ENCODE measurements at places on chromosomes 16 and 17. TPM values are rescaled to one million over a fixed set of nuclear protein-coding genes. Genes with fewer than 3 reads are reported as not detected.
A peak's percentile ranks its signal among the peaks of the same experiment; 100 is the strongest.

- H3K27me3 ChIP-seq, result peaks cover 6% of the 10 kb centered on the region
- H3K4me1 ChIP-seq, result peaks cover 3% of the 10 kb centered on the region
- H3K36me3 ChIP-seq, result peaks cover 42% of the 10 kb centered on the region
- no peak overlapping the region for H3K4me3 ChIP-seq
- no peak for DNase-seq
These were observed 6.6 kb downstream of the CHMP6 start for GRCh38 chr17:80998118-80998747.

- H3K36me3 ChIP-seq, result no peaks in the 10 kb centered on the region
- H3K4me3 ChIP-seq, result no peak overlapping the region
- no peaks in the 10 kb centered on the region for H3K4me1 ChIP-seq
- no peak overlapping the region for H3K27ac ChIP-seq
- DNase-seq, result no peak
These were observed 2.9 kb downstream of the SLC47A2 start for GRCh38 chr17:19713462-19713861.

DNA sequence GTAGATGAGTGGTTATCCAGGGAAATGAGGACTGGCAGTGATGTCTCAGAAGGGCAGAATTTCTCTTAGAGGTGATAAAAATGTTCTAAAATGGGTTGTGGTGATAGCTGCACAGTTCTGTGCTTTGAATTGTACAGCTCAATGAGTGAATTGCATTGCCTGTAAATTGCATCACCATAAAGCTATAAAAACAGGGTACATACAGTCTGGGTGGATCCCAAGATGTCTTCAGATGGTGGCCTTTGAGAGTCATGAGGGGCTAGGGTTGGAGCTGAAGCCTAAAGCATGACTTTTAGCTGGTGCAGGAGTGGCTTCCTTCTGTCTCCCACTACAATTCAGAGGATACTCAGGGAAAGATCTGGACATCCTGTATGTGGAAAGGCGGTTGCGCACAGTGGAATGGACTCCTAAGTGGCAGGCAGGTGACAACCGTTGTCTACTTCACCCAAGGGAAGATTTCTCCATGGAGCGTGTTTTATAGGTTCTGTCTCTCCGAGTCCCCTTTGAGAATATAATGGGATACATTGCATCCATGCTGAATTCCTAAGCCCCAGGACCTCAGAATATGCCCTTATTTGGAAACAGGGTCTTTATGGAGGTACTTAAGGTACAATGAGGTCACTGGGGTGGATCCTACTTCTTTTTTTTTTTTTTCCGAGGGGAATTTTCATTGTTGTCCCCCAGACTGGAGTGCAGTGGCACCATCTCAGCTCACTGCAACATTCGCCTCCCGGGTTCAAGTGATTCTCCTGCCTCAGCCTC, 1.6 kb upstream of the IL32 start:
- H3K4me3 ChIP-seq, result no peak overlapping the region
- H3K27ac ChIP-seq, result no peak overlapping the region
- peaks cover 22% of the 10 kb centered on the region for H3K4me1 ChIP-seq
- peaks cover 5% of the 10 kb centered on the region for H3K36me3 ChIP-seq
- DNase-seq, result no peak
- no peaks in the 10 kb centered on the region for H3K27me3 ChIP-seq

DNA sequence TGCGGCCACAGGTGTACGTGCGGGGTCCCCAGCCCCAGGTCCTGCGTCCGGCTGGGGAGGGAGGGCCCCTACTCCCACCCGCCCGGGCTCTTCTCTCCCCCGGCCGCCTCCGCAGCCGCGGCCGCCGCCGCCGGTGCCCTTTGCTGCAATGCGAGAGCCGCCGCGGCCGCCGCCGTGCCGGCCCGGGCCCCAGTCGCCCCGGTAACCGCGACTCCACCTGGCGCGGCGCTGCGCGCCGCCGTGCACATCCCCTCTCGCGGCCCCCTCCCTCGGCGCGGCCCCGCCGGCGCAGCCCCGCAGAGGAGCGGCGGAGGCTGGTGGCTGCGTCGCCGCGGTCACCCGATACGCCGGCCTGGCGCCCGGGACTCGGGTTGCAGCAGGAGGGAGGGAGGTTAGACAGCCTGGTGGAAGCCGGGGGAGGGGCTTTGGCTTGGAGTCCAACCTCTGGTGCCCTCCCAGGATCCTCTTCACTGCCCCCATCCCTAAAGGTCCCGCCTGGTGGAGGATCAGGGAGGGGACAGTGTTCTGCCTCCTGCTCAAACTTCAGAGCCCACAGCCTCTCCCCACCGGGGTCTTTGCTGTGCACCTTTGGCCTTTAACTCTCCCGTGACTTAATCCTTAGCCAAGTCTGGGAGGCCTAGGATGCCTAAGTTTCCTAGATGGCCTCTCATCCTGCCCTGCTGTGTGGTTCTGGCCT, 32.9 kb downstream of the SRCIN1 start:
- no peak for DNase-seq
- no peaks in the 10 kb centered on the region for H3K36me3 ChIP-seq
- no peaks in the 10 kb centered on the region for H3K4me1 ChIP-seq
- H3K4me3 ChIP-seq, result no peak overlapping the region
- peaks cover 61% of the 10 kb centered on the region for H3K27me3 ChIP-seq

DNA sequence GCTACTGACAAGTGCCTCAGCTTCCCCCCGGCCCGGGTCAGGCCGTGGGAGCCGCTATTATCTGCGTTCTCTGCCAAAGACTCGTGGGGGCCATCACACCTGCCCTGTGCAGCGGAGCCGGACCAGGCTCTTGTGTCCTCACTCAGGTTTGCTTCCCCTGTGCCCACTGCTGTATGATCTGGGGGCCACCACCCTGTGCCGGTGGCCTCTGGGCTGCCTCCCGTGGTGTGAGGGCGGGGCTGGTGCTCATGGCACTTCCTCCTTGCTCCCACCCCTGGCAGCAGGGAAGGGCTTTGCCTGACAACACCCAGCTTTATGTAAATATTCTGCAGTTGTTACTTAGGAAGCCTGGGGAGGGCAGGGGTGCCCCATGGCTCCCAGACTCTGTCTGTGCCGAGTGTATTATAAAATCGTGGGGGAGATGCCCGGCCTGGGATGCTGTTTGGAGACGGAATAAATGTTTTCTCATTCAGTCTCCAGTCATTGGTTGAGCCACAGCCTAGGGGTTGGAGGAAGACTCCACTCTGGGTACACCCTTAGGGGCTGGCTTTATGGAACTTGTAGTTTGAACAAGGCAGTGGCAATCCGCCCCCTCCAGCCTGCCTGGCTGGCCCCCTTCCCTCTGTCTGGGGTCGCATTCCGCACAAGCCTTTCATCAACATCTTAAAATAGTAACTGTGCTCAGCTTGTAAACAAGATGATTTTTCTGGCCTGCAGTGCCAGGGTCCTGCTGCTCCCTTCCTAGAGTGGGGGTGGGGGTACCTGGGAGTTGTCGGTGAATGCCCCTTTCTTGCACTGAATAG, 4.1 kb downstream of the SYNGR2 start:
- no peak overlapping the region for H3K4me3 ChIP-seq
- no peaks in the 10 kb centered on the region for H3K36me3 ChIP-seq
- no peaks in the 10 kb centered on the region for H3K27me3 ChIP-seq
- no peak overlapping the region for H3K27ac ChIP-seq

- H3K27me3 ChIP-seq, result no peaks in the 10 kb centered on the region
- DNase-seq, result peak; percentile 51
- no peak overlapping the region for H3K27ac ChIP-seq
- no peak overlapping the region for H3K4me3 ChIP-seq
- no peaks in the 10 kb centered on the region for H3K4me1 ChIP-seq
These were observed 12.9 kb upstream of the ELAC2 start for GRCh38 chr17:13030459-13031300.

GRCh38 chr16:13866073-13866472, 53.9 kb upstream of the ERCC4 start:
- no peak overlapping the region for H3K4me3 ChIP-seq
- DNase-seq, result peak; percentile 73
- no peaks in the 10 kb centered on the region for H3K4me1 ChIP-seq

- no peaks in the 10 kb centered on the region for H3K27me3 ChIP-seq
- no peaks in the 10 kb centered on the region for H3K36me3 ChIP-seq
- no peak overlapping the region for H3K4me3 ChIP-seq
- H3K27ac ChIP-seq, result no peak overlapping the region
- DNase-seq, result no peak
These were observed 60.4 kb downstream of the MYOCD start for GRCh38 chr17:12726131-12726530.

The NR1D1 gene
- 5.2 TPM for total RNA-seq

The CENPV gene
- 41.6 TPM for total RNA-seq

The CORO7 gene
- 72.3 TPM for total RNA-seq

The PRM1 gene
- not detected for total RNA-seq

The CNGB1 gene
- total RNA-seq, result not detected
